ENCODE measurements at places on chromosomes 4 and X.

- DNase-seq: no peak
Measured at GRCh38 chr4:74093981-74094623, 4.9 kb downstream of the CXCL2 start.

DNA sequence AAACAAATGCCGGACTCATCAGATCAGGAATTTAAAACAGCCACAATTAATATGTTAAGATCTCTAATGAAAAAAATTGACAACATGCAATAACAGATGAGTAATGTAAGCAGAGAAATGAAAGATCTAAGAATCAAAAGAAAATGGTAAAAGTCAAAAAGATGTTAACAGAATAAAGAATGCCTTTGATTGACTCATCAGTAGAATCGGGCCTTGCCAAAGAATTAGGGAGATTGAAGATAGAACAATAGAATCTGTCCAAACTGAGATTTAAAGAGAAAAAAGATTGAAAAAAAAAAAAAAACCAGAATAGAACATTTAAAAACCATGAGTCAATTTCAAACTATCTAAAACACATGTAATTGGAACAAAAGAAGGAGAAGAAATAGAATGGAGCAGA lies 25.9 kb upstream of the GUCY1A1 start:
- DNase-seq: no peak

DNA sequence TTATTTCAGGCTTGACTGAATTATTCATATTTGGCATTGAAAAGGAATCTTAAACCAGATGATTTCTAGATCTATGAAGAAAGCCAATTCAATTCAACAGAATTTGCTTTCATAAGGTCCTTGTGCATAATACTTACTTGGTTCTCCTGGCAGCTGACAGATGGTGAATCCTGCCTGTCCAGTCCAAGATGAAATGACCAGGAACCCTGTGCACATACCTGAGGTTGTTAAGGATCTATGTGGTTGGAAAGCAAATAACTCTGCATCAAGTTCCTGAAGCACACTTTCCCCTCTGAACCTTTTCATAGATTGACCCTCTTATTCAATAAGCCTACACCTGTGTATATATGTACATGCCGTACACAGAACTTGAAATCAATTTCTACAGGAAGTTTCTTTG lies 562.7 kb downstream of the PPARGC1A start:
- DNase-seq: no peak

GRCh38 chrX:40470830-40471429 lies 109.8 kb upstream of the ATP6AP2 start:
- no peak for DNase-seq

DNA sequence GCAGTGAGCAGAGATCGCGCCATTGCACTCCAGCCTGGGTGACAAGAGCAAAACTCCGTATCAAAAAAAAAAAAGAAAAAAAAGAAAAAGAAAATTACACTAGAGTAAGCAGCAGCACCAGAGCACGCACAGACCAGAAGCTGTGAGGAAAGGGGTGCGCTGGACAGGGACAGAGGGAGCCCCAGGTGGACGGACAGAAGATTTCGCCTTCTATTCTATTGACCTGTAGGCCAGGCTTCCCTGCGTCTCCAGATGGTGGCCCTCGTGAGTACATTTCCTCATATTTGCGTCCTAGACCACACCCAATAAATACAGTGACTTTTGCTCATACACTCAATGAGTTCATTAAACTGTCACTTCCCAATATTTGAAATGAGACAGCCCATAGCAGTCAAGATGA lies 19.1 kb downstream of the MTNR1A start:
- DNase-seq: no peak

DNA sequence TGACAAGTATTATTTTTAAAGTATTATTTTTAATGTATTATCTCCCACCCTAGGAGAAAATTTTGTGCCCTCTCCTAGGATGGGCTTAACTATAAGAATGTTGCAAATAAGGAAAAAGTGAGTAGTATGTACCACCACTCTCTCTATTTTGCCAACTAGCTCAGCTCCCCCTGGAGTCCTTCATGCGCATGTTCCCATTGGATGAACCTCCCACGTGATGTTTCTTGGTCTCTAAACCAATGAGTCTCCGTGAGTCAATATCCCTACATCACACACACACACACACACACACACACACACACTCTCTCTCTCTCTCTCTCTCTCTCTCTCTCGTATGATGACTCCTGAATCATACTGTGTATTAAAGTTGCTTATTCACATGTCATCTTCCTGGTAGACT lies 129.7 kb upstream of the ZFP42 start:
- no peak for DNase-seq

DNA sequence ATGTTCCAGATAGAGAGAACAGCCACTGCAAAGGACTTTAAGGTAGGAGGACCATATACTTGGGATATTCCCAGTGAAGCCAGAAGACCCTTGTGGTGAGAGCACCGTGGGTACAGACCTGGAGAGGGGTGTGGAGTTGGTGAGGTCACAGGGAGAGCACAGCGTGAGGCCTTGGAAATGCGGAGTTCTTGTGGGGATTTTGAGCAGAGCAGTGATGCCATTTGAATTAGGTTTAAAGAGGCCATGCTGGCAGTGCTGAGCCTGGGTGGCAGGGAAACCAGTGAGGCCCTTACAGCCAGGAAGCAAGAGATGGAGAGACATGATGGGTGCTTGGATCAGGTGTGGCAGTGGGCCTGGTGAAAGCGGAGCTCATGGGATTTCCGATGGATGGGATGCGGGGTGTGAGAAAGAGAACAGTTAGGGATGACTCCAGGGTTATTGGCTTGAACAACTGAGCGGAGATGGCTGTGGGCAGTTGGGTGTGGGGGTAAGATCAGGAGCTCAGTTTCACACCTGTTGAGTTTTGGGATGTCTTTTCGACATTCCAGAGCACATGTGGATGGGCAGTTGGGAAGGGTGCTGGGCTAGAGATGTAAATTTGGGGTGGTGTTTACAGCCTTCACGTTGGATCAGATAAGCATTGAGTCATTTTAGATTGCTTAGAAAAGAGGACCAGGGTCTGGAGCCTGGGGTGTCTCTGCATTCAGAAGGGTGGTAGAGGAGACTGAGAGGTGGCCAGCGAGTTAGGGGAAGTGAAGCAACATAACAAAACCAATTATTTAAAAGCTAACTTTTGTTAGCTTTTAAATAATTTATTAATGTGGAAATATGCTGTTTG lies 68.9 kb downstream of the TMEM131L start:
- DNase-seq: no peak

- DNase-seq: peak; percentile 44
Measured at GRCh38 chrX:9466124-9466495, 1.3 kb downstream of the TBL1X start.

Measured in activated CD4-positive, CD25-positive, alpha-beta regulatory T cell treated with anti-CD3 and anti-CD28 coated beads, Interleukin-2, amount 50 U/mL, for 72 hours (primary cell).